NCI-H526 treated with DMSO at 0.1 percent for 48 hours (cell line): ENCODE measurements at places on chromosomes 2 and 18.

DNA sequence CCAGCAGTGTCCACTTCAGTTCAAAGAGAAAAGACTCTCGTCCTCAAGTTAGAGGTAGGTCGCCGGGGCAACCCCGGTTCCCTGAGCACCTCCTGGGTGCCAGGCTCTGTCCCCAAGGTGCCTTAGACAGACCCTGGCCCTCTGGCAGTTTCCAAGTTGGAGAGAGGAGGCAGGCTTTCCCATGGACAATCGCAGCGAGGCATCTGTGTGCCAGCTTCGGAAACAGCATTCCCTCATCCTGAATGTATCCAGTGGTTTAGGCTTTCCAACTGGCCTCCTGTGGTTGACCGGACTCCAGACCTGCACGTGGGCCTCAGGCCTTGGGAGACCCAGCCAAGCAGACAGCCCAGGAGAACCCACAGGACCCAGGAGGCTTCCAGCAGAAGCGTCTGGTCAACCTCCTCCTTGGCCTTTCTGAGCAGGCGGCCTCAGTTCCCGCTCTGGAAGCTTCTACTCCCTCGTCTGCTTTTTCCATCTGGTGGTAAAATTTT, 70.3 kb downstream of the KCNF1 start:
- no peak for DNase-seq

DNA sequence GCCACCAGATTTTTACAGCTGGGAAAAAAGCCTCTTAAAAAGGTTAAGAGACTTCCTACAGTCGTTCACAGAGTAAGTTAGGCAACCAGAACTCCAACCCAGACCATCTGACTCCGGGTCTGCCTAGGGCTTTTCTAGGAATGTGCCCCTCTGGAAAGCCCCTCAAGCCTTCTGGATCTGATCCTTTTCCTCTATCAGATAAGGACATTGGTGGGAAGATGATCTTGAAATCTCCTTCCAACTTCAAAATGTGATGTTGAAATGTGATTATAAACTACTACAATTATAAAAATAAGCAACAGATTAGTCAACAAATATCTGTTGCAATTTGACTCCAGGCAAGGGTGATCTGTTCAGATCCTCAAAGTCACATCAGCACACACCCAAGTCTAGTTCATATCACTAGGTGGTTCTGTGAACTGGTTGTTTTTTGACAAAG, 270.4 kb downstream of the ARHGAP15 start:
- DNase-seq = peak; percentile 12

DNA sequence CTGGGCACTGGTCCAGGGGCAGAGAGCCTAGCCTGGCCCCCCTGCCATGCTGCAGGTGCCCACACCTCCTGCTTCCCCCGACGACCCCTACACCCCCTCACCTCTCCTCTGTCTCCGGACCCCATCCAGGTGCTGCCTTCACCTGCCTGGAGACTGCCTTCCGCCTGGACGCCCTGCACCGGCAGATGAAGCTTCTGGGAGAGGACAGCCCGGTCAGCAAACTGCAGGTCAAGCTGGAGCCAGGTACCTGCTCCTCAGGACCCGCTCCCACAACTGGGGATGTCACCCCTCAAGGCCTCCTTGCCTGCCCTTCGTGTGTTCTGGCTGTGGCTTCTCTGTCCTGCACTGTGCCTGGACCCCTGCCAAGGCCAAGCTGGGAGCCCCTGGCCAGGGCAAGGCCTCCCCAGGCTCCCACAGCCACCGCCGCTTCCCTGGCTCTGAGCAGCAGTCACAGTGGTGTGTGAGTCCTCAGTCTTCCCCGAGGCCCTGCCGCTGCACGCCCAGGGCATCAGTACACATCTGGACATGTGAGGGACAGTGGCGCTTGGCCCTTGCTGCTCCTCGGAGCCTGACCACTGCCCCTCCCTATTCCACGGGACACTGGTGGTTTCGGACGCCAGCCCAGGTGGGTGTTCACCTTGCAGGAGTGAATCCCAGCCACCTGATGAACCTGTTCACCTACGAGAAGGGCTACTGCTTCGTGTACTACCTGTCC, 6.3 kb downstream of the RNPEPL1 start:
- no peak for DNase-seq

- DNase-seq = no peak
Observed at GRCh38 chr2:172997031-172997430, 78.6 kb upstream of the MAP3K20 start.

- no peak for DNase-seq
Observed at GRCh38 chr2:139033300-139033699, 253.1 kb upstream of the NXPH2 start.

DNA sequence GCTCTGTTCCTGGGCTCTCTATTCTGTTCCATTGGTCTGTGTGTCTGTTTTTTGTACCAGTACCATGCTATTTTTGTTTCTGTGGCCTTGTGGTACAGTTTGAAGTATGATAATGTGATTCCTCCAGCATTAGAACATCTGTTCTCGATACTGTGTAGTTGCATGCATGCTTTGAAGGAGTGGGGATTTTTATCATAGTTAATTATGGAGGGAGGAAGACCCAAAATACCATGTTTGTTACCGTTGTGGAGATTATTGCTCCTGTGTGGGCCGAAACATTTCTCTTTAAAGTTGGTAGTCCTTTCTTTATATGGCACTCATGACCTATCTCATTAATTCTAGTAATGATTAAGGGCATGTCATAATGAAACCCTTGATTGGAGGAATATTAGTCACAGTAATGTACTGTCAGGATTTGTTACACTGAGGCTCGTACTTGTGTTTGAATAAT, 87.6 kb downstream of the TTC27 start:
- no peak for DNase-seq

DNA sequence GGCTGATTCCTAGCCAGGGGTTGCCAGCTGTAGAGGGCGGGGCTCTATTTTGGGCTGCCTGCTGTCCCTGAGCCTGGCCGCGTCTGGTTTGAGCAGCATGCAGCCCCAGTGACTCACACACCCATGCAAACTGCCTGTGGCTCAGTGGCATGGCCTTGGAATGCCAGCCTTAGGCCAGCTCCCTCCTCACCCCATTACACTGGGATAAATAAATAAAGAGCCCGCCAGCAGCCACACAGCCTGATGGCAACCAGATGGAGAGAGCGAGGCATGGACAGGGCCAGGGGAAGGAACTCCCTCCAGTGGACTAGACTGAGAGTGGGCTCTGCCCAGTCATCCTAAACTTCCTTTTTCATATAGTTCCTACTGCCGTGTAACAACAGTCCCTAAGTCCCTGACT, 18.3 kb downstream of the NHEJ1 start:
- DNase-seq = no peak

- DNase-seq = no peak
Observed at GRCh38 chr2:219448099-219448775, 13.6 kb downstream of the SPEG start.

DNA sequence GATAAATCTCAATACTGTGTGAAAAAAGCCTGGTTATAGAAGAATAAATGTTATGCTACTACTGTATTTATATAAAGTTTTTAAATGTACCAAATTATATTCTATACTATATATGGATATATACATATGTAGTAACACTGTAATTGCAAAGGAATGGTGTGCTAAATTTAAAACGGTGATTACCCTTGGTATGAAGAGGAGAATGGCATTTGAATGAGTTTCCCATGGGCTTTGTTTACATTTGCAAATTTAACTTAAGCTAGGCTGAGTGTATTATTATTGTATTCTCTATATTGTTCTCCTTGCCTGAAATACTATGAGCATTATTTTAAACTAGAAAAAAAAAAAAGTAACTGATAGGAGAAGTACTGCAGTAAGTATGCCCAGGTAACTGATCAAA, 4.7 kb upstream of the SP3 start:
- DNase-seq = no peak

GRCh38 chr18:72867746-72868584, at the start of gene NETO1:
Gene NETO1, minus strand, starts transcription at chr18:72867987. Its CDS starts 696 bp downstream, at chr18:72867291.
- no peak for DNase-seq

DNA sequence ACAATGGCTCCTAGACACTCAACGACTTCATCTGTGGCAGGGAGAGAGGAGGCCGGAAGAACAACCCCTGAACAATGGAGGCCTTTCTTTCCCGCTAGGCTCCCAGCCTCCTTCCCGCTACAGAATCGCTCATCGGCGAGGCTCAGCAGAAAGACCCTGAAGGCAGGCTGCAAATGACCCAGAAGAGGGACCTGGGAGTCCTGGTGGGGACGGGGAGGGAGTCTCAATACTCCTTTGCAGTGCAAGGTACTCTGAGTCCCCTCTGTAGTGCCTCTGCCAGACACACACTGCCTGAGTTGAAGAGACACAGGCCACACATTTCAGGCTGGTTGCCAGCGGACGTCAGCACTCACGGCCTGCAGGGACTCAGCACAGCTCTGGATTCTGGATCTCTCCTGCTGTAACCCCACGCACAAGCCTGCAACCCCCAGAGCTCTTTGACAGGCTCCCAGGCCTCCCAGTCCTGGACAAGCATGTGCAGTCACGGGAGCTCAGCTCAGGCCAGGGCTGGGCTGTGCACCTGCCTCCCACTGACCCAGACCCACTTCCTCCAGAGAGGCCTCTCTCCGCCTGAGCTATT, 6.1 kb downstream of the GPR17 start:
- no peak for DNase-seq

- no peak for DNase-seq
Observed at GRCh38 chr2:168030862-168031624, 216.4 kb downstream of the STK39 start.

DNA sequence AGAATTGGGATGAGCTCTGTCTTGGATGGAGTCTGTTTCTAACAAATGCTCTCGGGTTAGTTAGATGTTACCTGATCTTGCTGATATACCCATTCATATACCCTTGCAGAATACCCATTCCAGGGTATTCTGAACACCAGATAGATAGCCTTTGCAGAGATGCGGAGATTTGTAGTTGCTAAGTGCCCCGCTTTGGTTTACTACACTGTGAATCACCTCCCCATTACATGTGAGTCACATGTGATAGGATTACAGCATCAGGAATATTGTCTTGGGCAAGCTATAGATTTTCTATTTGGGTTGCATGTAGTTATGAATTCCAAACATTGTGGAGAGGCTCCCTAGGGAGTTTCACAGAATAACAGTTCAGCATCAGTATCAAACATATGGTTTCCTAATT, 3.8 kb downstream of the VSNL1 start:
- DNase-seq = no peak

DNA sequence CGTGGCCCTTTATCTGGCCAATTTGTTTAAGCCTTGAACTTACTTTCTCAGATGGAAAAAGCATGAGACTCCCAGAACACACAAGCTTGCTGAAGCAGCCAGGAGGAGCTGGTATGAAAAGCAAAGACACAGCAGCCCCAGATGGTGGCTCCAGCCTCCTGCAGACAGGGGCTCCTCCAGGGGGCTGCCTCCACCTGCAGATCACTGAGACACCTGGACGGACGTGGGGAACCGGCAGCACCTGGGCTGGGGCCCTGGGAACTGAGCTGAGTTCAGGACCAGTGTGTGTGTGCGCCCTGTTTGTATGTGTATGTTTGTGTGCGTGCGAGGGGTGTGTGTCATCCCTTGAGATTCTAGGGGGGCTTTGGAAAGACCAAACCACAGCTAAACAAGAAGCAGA, 8.6 kb downstream of the CYS1 start:
- DNase-seq = no peak

GRCh38 chr2:115427436-115427835, 985.0 kb downstream of the DPP10 start:
- DNase-seq = no peak

- DNase-seq = no peak
Observed at GRCh38 chr2:44579115-44579836, 217.5 kb downstream of the CAMKMT start.

DNA sequence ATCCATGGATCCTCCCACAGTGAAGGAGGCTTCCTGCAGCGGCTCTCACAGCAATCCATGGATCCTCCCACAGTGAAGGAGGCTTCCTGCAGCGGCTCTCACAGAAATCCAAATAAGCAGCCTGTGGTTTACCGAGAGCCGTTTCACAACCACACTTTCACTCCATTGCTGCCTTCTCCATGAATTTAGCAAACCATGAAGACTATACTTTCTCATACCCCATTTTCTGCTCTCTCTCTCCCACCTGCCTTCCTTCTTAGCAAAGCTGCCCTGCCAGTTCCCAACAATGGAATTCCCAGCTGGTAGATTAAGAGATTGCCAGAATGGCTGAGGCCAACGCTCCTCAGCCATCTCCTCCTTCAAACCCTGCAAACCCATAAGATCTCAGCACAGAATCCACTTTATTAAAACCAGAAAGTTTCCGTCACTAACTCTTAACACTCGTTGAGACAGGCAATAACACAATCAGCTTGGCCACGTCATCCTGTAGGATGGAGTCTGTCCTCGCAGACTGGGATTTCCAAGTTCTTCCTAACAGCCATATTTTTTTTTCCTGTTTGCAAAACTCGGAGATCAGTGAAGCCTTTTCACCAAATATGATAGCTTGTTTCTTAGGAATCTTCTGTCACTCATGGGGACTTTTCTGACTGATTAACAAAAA, 162.2 kb downstream of the PXDN start:
- DNase-seq = no peak

DNA sequence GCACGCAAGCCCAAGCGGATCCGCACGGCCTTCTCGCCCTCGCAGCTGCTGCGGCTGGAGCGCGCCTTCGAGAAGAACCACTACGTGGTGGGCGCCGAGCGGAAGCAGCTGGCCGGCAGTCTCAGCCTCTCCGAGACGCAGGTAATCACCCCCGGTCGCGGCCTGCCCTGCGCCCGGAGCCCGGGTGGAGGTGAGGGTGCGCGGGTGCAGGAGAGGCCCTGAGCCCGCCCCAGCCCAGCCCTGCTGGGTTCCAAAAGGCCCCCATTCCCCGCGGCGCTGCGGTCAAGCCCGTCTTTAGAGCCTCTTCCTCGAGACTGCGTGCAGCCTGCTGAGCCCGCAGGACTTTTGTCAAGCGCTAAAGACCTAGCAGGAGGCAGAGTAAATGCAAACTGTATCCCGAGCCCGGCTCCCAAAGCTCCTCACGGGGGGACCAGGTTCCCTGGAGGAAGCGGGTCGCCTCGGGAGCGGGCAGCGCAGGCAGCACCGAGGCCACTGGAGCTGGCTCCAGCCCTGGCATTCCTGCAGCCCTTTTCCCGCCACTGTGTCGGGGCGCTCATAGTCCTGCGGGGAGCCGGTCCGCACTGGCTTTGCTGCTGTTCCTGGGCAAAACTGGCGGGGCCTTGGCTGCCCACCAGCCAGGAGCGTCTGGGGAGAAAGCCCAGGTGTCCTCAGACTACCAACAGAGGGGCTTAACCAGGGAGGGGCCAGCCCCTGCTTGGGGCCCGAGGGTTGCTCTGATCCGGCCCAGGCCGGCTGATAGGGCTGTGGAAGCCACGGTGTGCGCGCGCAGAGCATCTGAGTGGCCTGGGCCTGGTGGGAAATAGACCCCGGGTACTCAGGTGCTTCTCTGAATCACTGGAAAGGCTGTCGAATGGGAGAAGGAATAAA, 7.3 kb downstream of the EMX1 start:
- no peak for DNase-seq

- no peak for DNase-seq
Observed at GRCh38 chr2:185185044-185185443, 553.6 kb upstream of the FSIP2 start.

- DNase-seq = no peak
Observed at GRCh38 chr2:218074031-218074430, 5.0 kb downstream of the RUFY4 start.

GRCh38 chr2:2484301-2484700, 153.2 kb upstream of the MYT1L start:
- no peak for DNase-seq

GRCh38 chr2:29628862-29629261, 292.5 kb downstream of the ALK start:
- DNase-seq = no peak
